Hepatocyte (in vitro differentiated cells): ENCODE measurements at places on chromosomes 2 and 18. TPM values are rescaled to one million over a fixed set of nuclear protein-coding genes. Genes with fewer than 3 reads are reported as not detected.

- H3K36me3 ChIP-seq, result no peaks in the 10 kb centered on the region
- H3K27ac ChIP-seq, result peak overlapping the region; percentile 17
- no peaks in the 10 kb centered on the region for H3K4me1 ChIP-seq
- H3K27me3 ChIP-seq, result no peaks in the 10 kb centered on the region
- no peak for DNase-seq
Observed at GRCh38 chr2:69926849-69927515, 12.1 kb downstream of the MXD1 start.

- peak; percentile 34 for DNase-seq
- no peak overlapping the region for H3K4me3 ChIP-seq
Observed at GRCh38 chr2:168851674-168852320, 38.4 kb downstream of the SPC25 start.

GRCh38 chr2:100416935-100417710 is at the start of gene CHST10:
Gene CHST10 (minus strand): TSS chr2:100417668. CDS start chr2:100406675, 10,993 bp downstream.
- peak within 1 kb of the TSS; percentile 96 for H3K4me3 ChIP-seq
- H3K27ac ChIP-seq, result peak within 1 kb of the TSS; percentile 92
- H3K4me1 ChIP-seq, result peaks cover 4% of the 10 kb centered on the region
- H3K27me3 ChIP-seq, result no peaks in the 10 kb centered on the region
- peak; percentile 83 for DNase-seq

GRCh38 chr2:216849987-216850386 is 9.9 kb downstream of the TNP1 start:
- no peaks in the 10 kb centered on the region for H3K36me3 ChIP-seq
- H3K4me1 ChIP-seq, result no peaks in the 10 kb centered on the region
- no peaks in the 10 kb centered on the region for H3K27me3 ChIP-seq
- no peak overlapping the region for H3K4me3 ChIP-seq
- H3K27ac ChIP-seq, result no peak overlapping the region

GRCh38 chr18:48548011-48548771 is 9.4 kb downstream of the CTIF start:
- no peaks in the 10 kb centered on the region for H3K27me3 ChIP-seq
- no peaks in the 10 kb centered on the region for H3K36me3 ChIP-seq
- peak overlapping the region; percentile 52 for H3K27ac ChIP-seq
- H3K4me3 ChIP-seq, result no peak overlapping the region
- peak; percentile 63 for DNase-seq

- no peak overlapping the region for H3K4me3 ChIP-seq
- H3K36me3 ChIP-seq, result no peaks in the 10 kb centered on the region
- peak; percentile 14 for DNase-seq
- H3K27me3 ChIP-seq, result no peaks in the 10 kb centered on the region
- no peak overlapping the region for H3K27ac ChIP-seq
Observed at GRCh38 chr2:24613154-24613814, 122.2 kb downstream of the NCOA1 start.

DNA sequence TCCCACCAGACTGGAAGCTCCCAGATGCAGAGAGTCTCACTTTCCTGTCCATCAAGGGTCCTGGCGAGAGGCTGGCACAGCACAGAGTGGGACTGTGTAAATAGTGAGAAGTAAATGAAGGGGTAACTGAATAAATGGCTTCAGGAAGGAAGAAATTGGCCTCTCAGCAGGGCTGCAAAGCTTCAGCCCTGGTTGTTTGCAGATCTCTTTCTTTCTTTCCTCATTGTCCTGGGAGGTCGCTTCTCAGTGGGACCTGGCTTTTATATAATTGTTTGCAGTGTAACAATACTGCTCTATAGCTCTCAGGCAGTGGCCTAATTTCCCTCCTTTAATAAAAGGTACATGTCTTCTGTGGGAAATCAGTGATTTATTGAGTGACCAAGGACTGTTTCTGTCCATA is 74.9 kb upstream of the GPR45 start:
- H3K4me3 ChIP-seq, result no peak overlapping the region
- no peak overlapping the region for H3K27ac ChIP-seq
- H3K4me1 ChIP-seq, result no peaks in the 10 kb centered on the region
- H3K36me3 ChIP-seq, result no peaks in the 10 kb centered on the region

- H3K4me3 ChIP-seq, result peak overlapping the region; percentile 10
- no peaks in the 10 kb centered on the region for H3K36me3 ChIP-seq
- no peaks in the 10 kb centered on the region for H3K27me3 ChIP-seq
- DNase-seq, result no peak
- H3K27ac ChIP-seq, result peak overlapping the region; percentile 85
- peaks cover 30% of the 10 kb centered on the region for H3K4me1 ChIP-seq
Observed at GRCh38 chr2:179049203-179049545, 763 bp downstream of the CCDC141 start.

DNA sequence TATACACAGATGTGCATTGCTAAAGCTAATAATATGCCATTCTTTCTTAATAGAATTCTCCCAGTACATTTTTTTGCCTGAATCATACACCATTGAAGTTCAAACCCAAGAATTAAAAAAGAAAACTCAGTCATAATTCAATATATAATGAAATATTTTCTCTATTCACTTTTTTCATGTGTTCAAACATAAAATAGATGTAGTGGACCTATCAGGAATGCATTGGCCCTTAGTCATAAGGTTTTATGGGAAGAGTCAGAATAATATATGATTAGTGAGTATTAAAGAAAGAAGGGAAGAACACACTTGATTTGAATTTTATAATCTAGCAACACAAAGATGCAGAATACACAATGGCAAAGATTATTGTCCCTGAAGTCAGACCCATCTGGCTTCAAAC is 297.0 kb upstream of the COL3A1 start:
- no peak overlapping the region for H3K4me3 ChIP-seq
- no peaks in the 10 kb centered on the region for H3K4me1 ChIP-seq
- H3K27me3 ChIP-seq, result no peaks in the 10 kb centered on the region
- DNase-seq, result no peak

DNA sequence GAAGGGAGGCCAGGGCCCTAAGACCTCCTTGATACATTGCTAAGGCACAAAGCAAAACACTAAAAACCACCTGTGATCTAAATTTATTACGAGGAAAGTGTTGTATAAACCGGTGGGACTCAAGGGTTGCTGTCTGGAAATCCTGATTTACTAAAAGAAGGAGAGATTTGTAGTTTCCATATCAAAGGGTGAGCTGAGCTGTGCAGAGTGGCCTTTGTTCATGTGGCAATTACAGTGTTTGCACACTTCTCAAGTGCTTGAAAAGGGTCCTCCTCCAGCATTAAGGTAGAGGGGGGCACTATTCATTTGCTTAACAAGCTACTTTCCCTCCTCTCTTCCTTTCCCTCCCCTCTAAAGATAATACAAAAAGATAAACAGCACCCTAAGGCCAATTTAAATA is 30.5 kb upstream of the ITGA4 start:
- DNase-seq, result no peak
- H3K27ac ChIP-seq, result no peak overlapping the region
- no peaks in the 10 kb centered on the region for H3K4me1 ChIP-seq
- no peaks in the 10 kb centered on the region for H3K36me3 ChIP-seq
- no peak overlapping the region for H3K4me3 ChIP-seq

- H3K4me1 ChIP-seq, result peaks cover 7% of the 10 kb centered on the region
- H3K4me3 ChIP-seq, result no peak overlapping the region
- no peak overlapping the region for H3K27ac ChIP-seq
- H3K27me3 ChIP-seq, result no peaks in the 10 kb centered on the region
- DNase-seq, result no peak
Observed at GRCh38 chr2:124832521-124832920, 807.4 kb downstream of the CNTNAP5 start.

GRCh38 chr2:145184741-145185651 is 665.1 kb upstream of the ZEB2 start:
- no peak for DNase-seq
- H3K27me3 ChIP-seq, result no peaks in the 10 kb centered on the region
- H3K4me3 ChIP-seq, result no peak overlapping the region

DNA sequence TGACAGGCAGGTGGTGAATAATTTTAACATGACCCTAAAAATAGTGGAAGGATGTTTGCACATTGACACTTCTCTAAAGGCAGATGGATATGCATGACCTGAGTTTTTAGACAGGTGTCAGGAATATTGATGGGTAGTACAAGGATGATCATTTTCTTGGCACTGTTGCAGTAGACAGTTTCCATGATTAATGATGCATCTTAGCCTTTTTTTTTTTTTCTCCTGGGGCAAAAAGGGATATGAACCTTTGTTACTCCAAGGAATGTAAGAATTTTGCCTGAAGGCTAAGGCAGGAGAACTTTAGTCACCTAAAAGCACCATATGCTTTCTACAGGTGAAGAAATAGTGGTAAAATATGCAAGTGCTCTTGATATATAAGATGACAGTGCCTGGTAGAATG is 136.3 kb upstream of the CAVIN2 start:
- no peaks in the 10 kb centered on the region for H3K36me3 ChIP-seq
- H3K4me1 ChIP-seq, result no peaks in the 10 kb centered on the region
- no peak overlapping the region for H3K4me3 ChIP-seq
- H3K27ac ChIP-seq, result no peak overlapping the region

- no peak overlapping the region for H3K27ac ChIP-seq
- DNase-seq, result no peak
- H3K27me3 ChIP-seq, result no peaks in the 10 kb centered on the region
- H3K36me3 ChIP-seq, result no peaks in the 10 kb centered on the region
- H3K4me3 ChIP-seq, result no peak overlapping the region
Observed at GRCh38 chr2:8162552-8162951, 519.3 kb upstream of the ID2 start.

- no peak overlapping the region for H3K4me3 ChIP-seq
- H3K36me3 ChIP-seq, result no peaks in the 10 kb centered on the region
- no peaks in the 10 kb centered on the region for H3K27me3 ChIP-seq
- no peaks in the 10 kb centered on the region for H3K4me1 ChIP-seq
Observed at GRCh38 chr2:66472225-66472843, 37.4 kb downstream of the MEIS1 start.

The FBXO36 gene
- 2.8 and 6.1 TPM in 2 replicates for total RNA-seq

The METTL8 gene
- 30.5 and 31.9 TPM in 2 replicates for total RNA-seq

The UGT1A10 gene
- total RNA-seq, result not detected in 2 replicates

The LYPD1 gene
- total RNA-seq, result 23.1 and 25.1 TPM in 2 replicates

The NDUFAF7 gene
- total RNA-seq, result 14.7 and 17.7 TPM in 2 replicates

The TUBB8B gene
- total RNA-seq, result 0.16 TPM in 1 of 2 replicates, not detected in the other

The RABL2A gene
- 7.3 and 9.3 TPM in 2 replicates for total RNA-seq

The ZNF396 gene
- total RNA-seq, result 1.8 and 2.0 TPM in 2 replicates

The HOXD3 gene
- total RNA-seq, result 0.13 and 0.20 TPM in 2 replicates

The IL1B gene
- 0.76 and 1.1 TPM in 2 replicates for total RNA-seq

The SERPINB3 gene
- 0.17 TPM in 1 of 2 replicates, not detected in the other for total RNA-seq

The WNT6 gene
- 7.1 and 11.3 TPM in 2 replicates for total RNA-seq

The AMER3 gene
- total RNA-seq, result 1.00 and 1.4 TPM in 2 replicates
